ENCODE measurements at places on chromosomes 16 and 17. TPM values are rescaled to one million over a fixed set of nuclear protein-coding genes. Genes with fewer than 3 reads are reported as not detected.

The VMO1 gene
- total RNA-seq = not detected

The NPIPA3 gene
- total RNA-seq = 3.0 TPM

The SLC4A1 gene
- not detected for total RNA-seq

The CCR7 gene
- not detected for total RNA-seq

The C16orf86 gene
- total RNA-seq = 1.2 TPM

The CWC25 gene
- total RNA-seq = 20.0 TPM

The TBX2 gene
- total RNA-seq = not detected

The CNTNAP1 gene
- 3.6 TPM for total RNA-seq

The SYCE1L gene
- 28.6 TPM for total RNA-seq

The CCL16 gene
- 0.51 TPM for total RNA-seq

The KRTAP2-1 gene
- not detected for total RNA-seq

The KRTAP3-1 gene
- total RNA-seq = not detected

The CLDN7 gene
- 27.9 TPM for total RNA-seq

The ADCY9 gene
- total RNA-seq = 13.1 TPM

The GALR2 gene
- total RNA-seq = not detected

The TBC1D3C gene
- not detected for total RNA-seq

The TSNAXIP1 gene
- 0.95 TPM for total RNA-seq

The MTMR4 gene
- 38.3 TPM for total RNA-seq

The TMEM114 gene
- not detected for total RNA-seq

The BMERB1 gene
- total RNA-seq = 14.1 TPM

The TM4SF5 gene
- total RNA-seq = not detected

The CFAP97D1 gene
- not detected for total RNA-seq

The TEX19 gene
- total RNA-seq = not detected

The SDR42E1 gene
- 0.07 TPM for total RNA-seq

The FDXR gene
- total RNA-seq = 33.4 TPM

The CA10 gene
- total RNA-seq = not detected

The GAS7 gene
- not detected for total RNA-seq

The CDRT15 gene
- total RNA-seq = not detected

The SPATA32 gene
- total RNA-seq = not detected

Data from endothelial cell of umbilical vein (primary cell).